Activated naive CD4-positive, alpha-beta T cell treated with anti-CD3 and anti-CD28 coated beads for 36 hours (primary cell): ENCODE measurements at places on chromosomes 5 and 9. TPM values are rescaled to one million over a fixed set of nuclear protein-coding genes. Genes with fewer than 3 reads are reported as not detected.

DNA sequence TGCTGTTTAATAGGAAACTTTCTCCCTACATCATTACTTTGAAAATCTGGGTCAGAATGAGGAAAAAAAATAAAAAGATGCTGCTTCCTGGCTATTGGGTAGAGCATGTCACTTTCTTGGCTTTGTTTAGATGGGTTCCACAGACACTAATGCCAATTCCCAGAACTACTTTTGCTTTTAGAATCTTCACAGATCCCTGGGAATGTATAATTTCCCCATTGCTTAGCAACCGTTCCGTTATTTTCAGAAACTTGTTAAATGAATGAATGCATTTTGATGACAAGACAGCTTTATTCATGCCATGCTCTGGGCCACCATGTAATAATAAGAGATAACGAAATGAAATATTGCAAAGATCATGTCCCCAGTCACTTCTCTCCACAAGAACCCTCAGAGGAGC lies 126.5 kb upstream of the TRPC7 start:
- no peak for DNase-seq
- no peaks in the 10 kb centered on the region for H3K4me1 ChIP-seq
- no peak overlapping the region for H3K4me3 ChIP-seq
- H3K36me3 ChIP-seq, result no peaks in the 10 kb centered on the region

SLC46A2 gene
- total RNA-seq, result not detected

- no peaks in the 10 kb centered on the region for H3K27me3 ChIP-seq
- no peak for DNase-seq
- H3K27ac ChIP-seq, result no peak overlapping the region
- no peak overlapping the region for H3K4me3 ChIP-seq
Measured at GRCh38 chr5:107072967-107073366, 597.8 kb downstream of the EFNA5 start.

PCDHB16 gene
- total RNA-seq, result not detected

DNA sequence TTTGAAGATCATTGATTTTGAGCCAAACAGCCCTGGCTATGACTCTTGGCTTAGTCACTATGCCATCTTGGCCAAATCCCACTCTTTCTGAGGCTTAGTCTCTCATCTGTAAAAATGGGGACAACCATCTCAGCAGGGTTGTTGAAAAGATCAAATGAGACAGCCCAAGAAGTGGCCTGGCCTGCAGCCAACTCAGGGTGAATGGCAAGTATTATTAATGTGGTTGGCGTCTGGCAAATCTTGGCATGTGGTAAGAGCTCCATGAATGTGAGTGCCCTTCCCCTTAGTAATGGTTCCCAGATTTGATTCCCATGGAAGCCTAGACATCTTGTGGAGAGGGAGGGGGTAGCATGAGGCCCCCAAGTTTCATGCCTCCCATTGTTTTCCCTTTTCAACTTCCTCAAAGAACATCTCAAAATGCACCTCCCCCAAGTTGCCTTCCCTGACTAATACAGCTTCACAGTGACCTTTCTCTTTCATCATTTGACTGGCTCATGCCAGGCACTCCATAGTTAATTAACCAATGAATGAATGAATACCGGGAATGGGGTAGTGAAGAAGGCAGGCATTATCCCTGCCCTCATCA lies 11.8 kb upstream of the TGFBI start:
- H3K27ac ChIP-seq, result no peak overlapping the region
- no peaks in the 10 kb centered on the region for H3K4me1 ChIP-seq
- H3K27me3 ChIP-seq, result peaks cover 23% of the 10 kb centered on the region
- H3K4me3 ChIP-seq, result no peak overlapping the region

GRCh38 chr9:114226246-114227055 lies 71.1 kb downstream of the COL27A1 start:
- DNase-seq, result no peak
- no peaks in the 10 kb centered on the region for H3K4me1 ChIP-seq
- no peaks in the 10 kb centered on the region for H3K27me3 ChIP-seq
- H3K27ac ChIP-seq, result no peak overlapping the region
- H3K36me3 ChIP-seq, result no peaks in the 10 kb centered on the region

DND1 gene
- total RNA-seq, result 1.9 TPM

DNLZ gene
- 9.9 TPM for total RNA-seq

NEUROG1 gene
- not detected for total RNA-seq

- H3K27ac ChIP-seq, result no peak overlapping the region
- no peaks in the 10 kb centered on the region for H3K36me3 ChIP-seq
- H3K4me3 ChIP-seq, result no peak overlapping the region
- no peak for DNase-seq
- H3K4me1 ChIP-seq, result no peaks in the 10 kb centered on the region
- no peaks in the 10 kb centered on the region for H3K27me3 ChIP-seq
Measured at GRCh38 chr9:7816021-7816420, 16.4 kb upstream of the DMAC1 start.

- no peak for DNase-seq
- H3K4me3 ChIP-seq, result peak overlapping the region; percentile 92
- H3K27ac ChIP-seq, result peak overlapping the region; percentile 98
Measured at GRCh38 chr5:137753691-137754187, 424 bp downstream of the HNRNPA0 start.

DNA sequence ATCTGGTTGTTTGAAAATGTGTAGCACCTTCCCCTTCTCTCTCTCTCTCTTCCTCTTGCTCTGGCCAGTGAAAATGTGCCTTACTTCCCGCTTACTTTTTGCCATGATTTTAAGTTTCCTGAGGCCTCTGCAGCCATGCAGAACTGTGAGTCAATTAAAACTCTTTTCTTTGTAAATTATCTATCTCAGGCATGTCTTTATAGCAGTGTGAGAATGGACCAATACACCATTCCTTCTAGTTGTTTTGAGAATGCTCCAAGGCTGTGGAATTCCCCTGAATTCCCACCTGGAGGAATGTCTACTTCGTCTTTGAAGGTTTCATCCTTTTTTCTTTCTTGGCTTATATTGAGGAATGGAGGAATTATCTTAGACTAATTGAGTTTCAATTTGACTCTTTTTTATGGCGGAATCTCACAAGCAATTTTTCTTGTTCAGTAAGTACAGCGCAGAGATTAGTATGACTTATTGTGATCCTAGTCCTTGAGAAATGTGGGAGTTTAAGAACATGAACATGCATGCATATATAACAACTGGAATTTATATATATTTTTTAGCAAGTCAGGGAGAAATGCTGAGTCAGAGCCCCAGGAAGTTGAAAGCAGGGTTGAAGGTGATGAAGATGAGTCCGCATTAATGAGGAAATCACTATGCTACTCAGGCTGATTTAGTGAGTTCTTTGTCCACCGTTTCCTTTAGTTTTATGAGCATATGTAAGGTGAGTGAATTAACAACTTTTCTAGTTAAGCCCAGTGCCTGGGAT lies 488.1 kb upstream of the ADAMTS16 start:
- H3K4me3 ChIP-seq, result no peak overlapping the region
- no peaks in the 10 kb centered on the region for H3K36me3 ChIP-seq
- no peak overlapping the region for H3K27ac ChIP-seq
- no peak for DNase-seq
- H3K4me1 ChIP-seq, result no peaks in the 10 kb centered on the region
- H3K27me3 ChIP-seq, result no peaks in the 10 kb centered on the region

DNA sequence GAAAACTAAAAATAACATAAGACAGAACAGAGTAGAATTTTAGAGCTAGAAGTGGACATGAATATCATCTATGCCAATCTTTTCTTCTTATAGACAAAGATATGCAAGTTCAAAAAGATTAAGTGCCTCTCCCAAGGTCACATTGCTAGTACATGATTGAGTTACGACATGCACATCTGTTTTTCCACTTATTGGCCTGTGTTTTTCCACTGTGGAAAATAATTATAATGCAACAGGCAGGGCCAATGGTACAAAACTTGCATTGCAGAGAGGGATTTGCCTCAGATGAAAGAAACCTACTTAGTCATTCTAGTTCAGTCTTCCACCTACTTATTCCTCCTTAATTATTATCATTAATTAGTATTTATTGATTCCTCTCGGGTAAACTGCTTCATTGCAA lies 407.8 kb upstream of the SGCD start:
- H3K4me1 ChIP-seq, result no peaks in the 10 kb centered on the region
- H3K36me3 ChIP-seq, result no peaks in the 10 kb centered on the region
- H3K27me3 ChIP-seq, result peaks cover 15% of the 10 kb centered on the region

DNA sequence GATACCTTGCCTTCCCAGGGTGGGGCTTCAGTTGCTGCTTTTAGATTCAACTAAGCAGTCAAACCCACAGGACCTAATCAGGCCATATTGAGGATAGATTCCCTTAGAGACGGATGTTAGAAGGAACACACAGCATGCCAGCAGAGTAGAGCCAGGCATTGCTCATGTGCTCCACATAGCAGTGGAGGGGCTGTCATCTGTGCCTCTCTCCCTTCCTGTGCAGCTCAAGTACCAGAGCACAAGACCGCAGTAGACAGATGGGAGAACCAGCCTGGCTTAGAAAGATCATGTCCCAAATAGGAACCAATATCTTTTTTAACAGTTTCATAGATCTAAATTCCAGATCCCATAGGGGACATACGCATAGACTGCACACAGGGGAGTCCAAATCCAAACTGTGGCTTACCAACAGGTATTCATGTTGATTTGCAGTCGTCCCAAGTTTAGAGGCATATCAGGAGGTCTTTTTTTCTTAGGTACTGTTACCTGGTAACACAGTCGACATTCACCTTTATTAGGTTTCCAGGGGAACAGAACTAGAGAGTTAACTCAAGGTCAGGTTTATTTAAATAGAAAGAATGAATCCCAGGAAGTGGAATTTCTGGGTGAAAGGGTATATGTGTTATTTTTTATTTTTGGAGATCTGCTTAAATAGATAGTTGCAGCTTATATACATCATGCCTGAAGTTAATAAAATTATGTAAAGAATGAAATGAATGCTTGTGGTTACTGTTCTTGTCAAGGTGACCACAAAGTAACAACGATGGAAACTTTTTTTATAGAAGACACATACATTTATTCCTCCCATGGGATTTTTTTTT lies 43.5 kb upstream of the PCAT7 start:
- H3K4me3 ChIP-seq, result no peak overlapping the region
- no peak for DNase-seq
- no peak overlapping the region for H3K27ac ChIP-seq
- H3K27me3 ChIP-seq, result peaks cover 2% of the 10 kb centered on the region
- H3K36me3 ChIP-seq, result no peaks in the 10 kb centered on the region

- H3K4me3 ChIP-seq, result no peak overlapping the region
- H3K27ac ChIP-seq, result no peak overlapping the region
- H3K27me3 ChIP-seq, result no peaks in the 10 kb centered on the region
- H3K4me1 ChIP-seq, result no peaks in the 10 kb centered on the region
- peaks cover under 1% of the 10 kb centered on the region for H3K36me3 ChIP-seq
Measured at GRCh38 chr5:143138839-143139238, 264.6 kb downstream of the NR3C1 start.

PHYHD1 gene
- total RNA-seq, result 0.50 TPM

DNA sequence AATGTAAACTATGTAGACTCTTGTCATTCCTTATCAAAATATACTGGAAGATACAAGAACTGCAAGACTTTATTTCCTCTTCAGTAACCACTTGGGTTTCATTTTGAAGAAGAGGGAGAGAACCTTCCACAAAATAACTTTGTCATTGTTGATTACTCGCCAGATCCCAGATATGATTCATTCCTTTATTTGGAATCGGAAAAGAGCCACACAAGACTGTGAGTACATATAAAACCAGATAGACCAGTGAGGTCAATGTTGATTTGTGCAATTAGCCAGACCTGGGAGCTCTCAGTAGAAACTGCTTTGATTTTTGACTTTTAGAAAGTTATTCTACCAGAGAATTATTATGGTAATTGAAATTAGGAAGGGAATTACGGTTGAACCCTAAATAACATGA lies 146.1 kb downstream of the TMEM167A start:
- peaks cover 5% of the 10 kb centered on the region for H3K27me3 ChIP-seq
- no peak for DNase-seq
- H3K36me3 ChIP-seq, result no peaks in the 10 kb centered on the region
- H3K27ac ChIP-seq, result no peak overlapping the region

FOXD4L4 gene
- not detected for total RNA-seq

DNA sequence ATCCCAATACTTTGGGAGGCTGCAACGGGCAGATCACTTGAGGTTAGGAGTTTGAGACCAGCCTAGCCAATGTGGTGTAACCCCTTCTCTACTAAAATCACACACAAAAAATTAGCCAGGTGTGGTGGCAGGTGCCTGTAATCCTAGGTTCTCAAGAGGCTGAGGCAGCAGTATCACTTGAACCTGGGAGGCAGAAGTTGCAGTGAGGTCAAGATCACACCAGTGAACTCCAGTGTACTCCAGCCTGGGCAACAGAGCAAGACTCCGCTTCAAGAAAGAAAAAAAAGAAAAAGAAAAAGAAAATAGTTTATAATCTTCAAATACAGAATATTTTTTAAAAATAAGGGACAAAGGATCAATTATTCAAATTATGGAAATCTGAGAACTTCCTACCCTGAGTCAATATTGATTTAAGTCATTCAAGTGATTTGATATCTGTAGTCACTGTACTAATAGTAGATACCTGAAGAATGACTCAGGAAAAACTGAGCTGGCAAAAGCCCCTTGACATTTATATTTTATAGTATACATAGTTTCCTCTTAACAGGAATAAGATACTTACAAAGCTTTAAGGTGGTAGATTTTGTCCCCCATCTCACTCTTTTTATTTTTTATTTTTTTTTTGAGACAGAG lies 61.8 kb downstream of the PTBP3 start:
- no peak overlapping the region for H3K4me3 ChIP-seq
- H3K27me3 ChIP-seq, result no peaks in the 10 kb centered on the region
- peaks cover 16% of the 10 kb centered on the region for H3K36me3 ChIP-seq
- no peak for DNase-seq
- H3K27ac ChIP-seq, result no peak overlapping the region
- H3K4me1 ChIP-seq, result peaks cover 27% of the 10 kb centered on the region

PTGDS gene
- not detected for total RNA-seq

- no peaks in the 10 kb centered on the region for H3K4me1 ChIP-seq
- no peaks in the 10 kb centered on the region for H3K27me3 ChIP-seq
- H3K4me3 ChIP-seq, result no peak overlapping the region
- peaks cover 35% of the 10 kb centered on the region for H3K36me3 ChIP-seq
Measured at GRCh38 chr5:146510559-146511125, 5.3 kb downstream of the GPR151 start.

DNA sequence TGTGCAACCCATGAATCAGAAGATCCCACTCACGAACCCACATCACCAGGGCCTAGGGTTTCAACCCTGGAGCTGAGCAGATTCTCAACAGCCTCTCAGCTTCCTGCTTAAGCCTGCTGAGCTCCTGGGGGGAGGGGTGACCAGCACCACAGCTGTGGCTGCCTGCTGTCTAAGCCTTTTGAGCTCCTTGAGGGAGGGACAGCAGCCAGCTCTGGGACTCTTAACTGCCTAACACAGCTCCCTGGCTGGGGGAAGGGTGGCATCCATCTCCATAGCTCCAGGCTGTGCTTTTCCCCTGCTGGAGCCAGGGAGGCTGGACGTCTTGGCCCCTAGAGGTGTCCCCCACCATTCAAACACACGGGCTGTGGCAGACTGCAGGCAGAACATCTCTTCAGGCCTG lies 250.3 kb downstream of the DMAC1 start:
- H3K27me3 ChIP-seq, result peaks cover 3% of the 10 kb centered on the region
- no peaks in the 10 kb centered on the region for H3K36me3 ChIP-seq
- H3K4me3 ChIP-seq, result no peak overlapping the region
- no peak overlapping the region for H3K27ac ChIP-seq
- no peaks in the 10 kb centered on the region for H3K4me1 ChIP-seq

- H3K4me1 ChIP-seq, result no peaks in the 10 kb centered on the region
- H3K36me3 ChIP-seq, result no peaks in the 10 kb centered on the region
- DNase-seq, result no peak
Measured at GRCh38 chr5:56375011-56375410, 141.9 kb upstream of the ANKRD55 start.

- H3K4me1 ChIP-seq, result no peaks in the 10 kb centered on the region
- H3K36me3 ChIP-seq, result no peaks in the 10 kb centered on the region
- no peak for DNase-seq
- no peak overlapping the region for H3K27ac ChIP-seq
- peaks cover 20% of the 10 kb centered on the region for H3K27me3 ChIP-seq
- H3K4me3 ChIP-seq, result no peak overlapping the region
Measured at GRCh38 chr5:176716320-176716719, 69.0 kb downstream of the TSPAN17 start.
